ENCODE measurements at places on chromosomes 6 and 20.

DNA sequence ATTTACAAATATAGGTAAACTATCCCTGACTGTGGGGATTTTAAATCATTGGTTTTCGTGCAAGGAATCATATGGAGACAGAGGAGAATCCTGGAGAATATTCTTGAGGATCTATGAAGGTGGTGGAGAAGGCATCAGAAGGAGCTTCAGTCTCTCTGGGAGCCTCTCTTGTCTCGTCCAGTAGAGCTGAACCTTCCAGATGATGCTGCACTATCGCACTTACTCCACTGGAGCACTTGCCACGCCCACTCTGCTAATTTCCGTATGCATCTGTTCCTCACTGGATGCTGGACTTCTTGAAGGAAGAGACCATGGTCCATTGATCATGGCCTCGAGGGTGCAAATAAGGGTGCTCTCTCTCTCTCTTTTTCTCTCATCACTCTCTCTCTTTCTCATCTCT, 36.8 kb downstream of the C6orf118 start:
- no peak overlapping the region for H3K27ac ChIP-seq
- no peak for DNase-seq
- H3K4me1 ChIP-seq: no peaks in the 10 kb centered on the region
- H3K27me3 ChIP-seq: no peaks in the 10 kb centered on the region
- no peaks in the 10 kb centered on the region for H3K36me3 ChIP-seq

- H3K27ac ChIP-seq: peak overlapping the region; percentile 98
- peaks cover 70% of the 10 kb centered on the region for H3K4me1 ChIP-seq
- peak overlapping the region; percentile 94 for H3K4me3 ChIP-seq
- peaks cover 7% of the 10 kb centered on the region for H3K36me3 ChIP-seq
- H3K27me3 ChIP-seq: peaks cover 4% of the 10 kb centered on the region
Observed at GRCh38 chr20:64256282-64256935, 861 bp downstream of the PCMTD2 start.

- DNase-seq: peak; percentile 23
- peaks cover 20% of the 10 kb centered on the region for H3K27me3 ChIP-seq
- H3K27ac ChIP-seq: no peak overlapping the region
- no peak overlapping the region for H3K4me3 ChIP-seq
- no peaks in the 10 kb centered on the region for H3K4me1 ChIP-seq
- H3K36me3 ChIP-seq: no peaks in the 10 kb centered on the region
Observed at GRCh38 chr6:17536586-17536985, 63.5 kb upstream of the FAM8A1 start.

GRCh38 chr6:2718334-2719092, 32.2 kb downstream of the MYLK4 start:
- H3K27me3 ChIP-seq: no peaks in the 10 kb centered on the region
- DNase-seq: no peak
- no peak overlapping the region for H3K4me3 ChIP-seq
- H3K27ac ChIP-seq: no peak overlapping the region
- H3K4me1 ChIP-seq: no peaks in the 10 kb centered on the region

GRCh38 chr20:2873747-2874041, 413 bp downstream of the PTPRA start:
- peak; percentile 58 for DNase-seq
- peak overlapping the region; percentile 83 for H3K27ac ChIP-seq
- H3K36me3 ChIP-seq: peaks cover 16% of the 10 kb centered on the region

GRCh38 chr20:49187330-49187850, 744 bp downstream of the STAU1 start:
- H3K36me3 ChIP-seq: peaks cover 3% of the 10 kb centered on the region
- peak overlapping the region; percentile 94 for H3K4me3 ChIP-seq
- no peaks in the 10 kb centered on the region for H3K27me3 ChIP-seq

DNA sequence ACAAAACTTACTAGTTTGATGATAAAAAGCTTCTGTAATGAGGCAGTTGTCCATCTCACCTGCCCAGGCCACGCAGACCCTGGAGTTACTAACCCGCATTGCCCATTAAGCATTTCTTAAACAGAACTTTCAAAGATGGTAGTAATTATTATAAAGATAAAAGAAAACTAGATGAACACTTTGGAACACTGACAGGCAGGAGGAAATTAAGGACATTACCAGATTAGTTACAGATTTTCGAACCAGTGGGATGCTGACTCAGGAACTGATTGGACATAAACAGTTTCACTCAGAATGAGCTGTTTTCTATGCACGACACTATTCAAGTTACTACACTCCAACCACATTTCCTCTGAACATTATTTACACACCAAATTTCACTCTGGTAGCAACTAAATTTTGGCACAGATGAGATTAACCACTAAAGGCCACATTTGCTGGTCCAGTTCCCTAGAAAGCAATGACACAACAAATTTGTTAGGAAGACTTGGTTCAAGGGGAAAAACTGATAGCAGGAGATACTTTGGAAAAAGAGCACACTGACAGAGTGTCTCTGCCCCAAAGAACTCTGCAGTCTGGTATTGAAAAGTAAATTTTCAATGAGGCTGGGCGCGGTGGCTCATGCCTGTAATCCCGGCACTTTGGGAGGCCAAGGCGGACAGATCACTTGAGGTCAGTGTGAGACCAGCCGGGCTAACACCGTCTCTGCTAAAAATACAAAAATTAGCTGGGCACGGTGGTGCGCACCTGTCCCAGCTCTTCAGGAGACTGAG, 3.0 kb downstream of the ROMO1 start:
- DNase-seq: no peak
- no peak overlapping the region for H3K4me3 ChIP-seq
- H3K27me3 ChIP-seq: no peaks in the 10 kb centered on the region
- H3K4me1 ChIP-seq: peaks cover 22% of the 10 kb centered on the region
- peaks cover 56% of the 10 kb centered on the region for H3K36me3 ChIP-seq

DNA sequence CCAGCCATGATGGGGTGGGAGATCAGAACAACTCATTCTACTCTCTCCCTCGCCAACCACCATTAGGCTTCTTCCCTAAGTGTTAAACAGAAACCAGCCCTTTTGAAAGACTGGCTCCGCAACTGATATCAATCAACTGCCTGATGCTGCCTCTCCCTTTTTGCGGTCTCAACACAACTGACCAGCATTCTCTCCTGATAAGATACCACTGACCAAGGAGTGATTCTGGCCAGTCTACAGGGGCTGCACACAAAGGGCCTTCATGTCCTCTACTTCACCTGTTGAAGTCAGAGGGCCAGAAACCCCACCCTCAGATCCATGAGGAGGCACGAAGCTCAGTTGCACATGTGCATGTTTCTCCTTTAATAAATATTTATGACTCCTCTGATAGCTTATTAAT, 145.1 kb downstream of the CD24 start:
- no peak for DNase-seq
- peaks cover 5% of the 10 kb centered on the region for H3K4me1 ChIP-seq
- no peaks in the 10 kb centered on the region for H3K27me3 ChIP-seq
- no peak overlapping the region for H3K4me3 ChIP-seq

GRCh38 chr6:108565091-108565766, 4.5 kb downstream of the FOXO3 start:
- H3K27ac ChIP-seq: peak overlapping the region; percentile 87
- H3K4me1 ChIP-seq: peaks cover 70% of the 10 kb centered on the region
- peaks cover 27% of the 10 kb centered on the region for H3K36me3 ChIP-seq
- DNase-seq: peak; percentile 72
- H3K27me3 ChIP-seq: peaks cover 8% of the 10 kb centered on the region

DNA sequence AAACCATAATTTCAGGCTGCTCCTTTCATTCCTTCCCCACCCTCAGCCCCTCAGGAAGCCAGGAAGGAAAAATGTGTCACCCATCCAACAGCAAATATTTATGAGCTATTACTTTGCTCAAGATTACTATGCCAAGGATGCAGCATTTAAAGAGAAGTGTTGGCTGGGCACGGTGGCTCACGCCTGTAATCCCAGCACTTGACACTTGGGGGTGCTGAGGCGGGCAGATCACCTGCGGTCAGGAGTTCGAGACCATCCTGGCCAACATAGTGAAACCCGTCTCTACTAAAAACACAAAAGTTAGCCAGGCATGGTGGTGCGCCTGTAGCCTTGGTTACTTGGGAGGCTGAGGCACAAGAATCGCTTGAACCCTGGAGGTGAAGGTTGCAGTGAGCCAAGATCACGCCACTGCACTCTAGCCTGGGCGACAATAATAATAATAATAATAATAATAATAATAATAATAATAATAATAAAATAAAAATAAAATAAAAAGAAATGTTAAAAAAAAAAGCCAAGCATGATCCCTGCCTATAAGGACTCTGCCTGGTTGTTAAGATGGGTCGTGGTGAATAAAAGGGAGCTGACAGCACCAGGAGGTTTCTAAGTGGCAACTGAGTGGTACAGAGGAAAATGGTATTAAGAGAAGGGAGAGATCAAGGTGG, 20.5 kb upstream of the TIAM2 start:
- no peak for DNase-seq
- no peaks in the 10 kb centered on the region for H3K36me3 ChIP-seq
- H3K27ac ChIP-seq: no peak overlapping the region
- no peaks in the 10 kb centered on the region for H3K27me3 ChIP-seq
- H3K4me1 ChIP-seq: no peaks in the 10 kb centered on the region
- no peak overlapping the region for H3K4me3 ChIP-seq

- H3K27me3 ChIP-seq: peaks cover 6% of the 10 kb centered on the region
- H3K4me1 ChIP-seq: peaks cover 47% of the 10 kb centered on the region
- peak overlapping the region; percentile 61 for H3K4me3 ChIP-seq
- no peaks in the 10 kb centered on the region for H3K36me3 ChIP-seq
Observed at GRCh38 chr6:122712093-122712447, 67.4 kb upstream of the FABP7 start.

- no peaks in the 10 kb centered on the region for H3K4me1 ChIP-seq
- DNase-seq: no peak
- no peaks in the 10 kb centered on the region for H3K27me3 ChIP-seq
- no peak overlapping the region for H3K27ac ChIP-seq
- H3K36me3 ChIP-seq: peaks cover 7% of the 10 kb centered on the region
- no peak overlapping the region for H3K4me3 ChIP-seq
Observed at GRCh38 chr6:2714111-2714895, 36.4 kb downstream of the MYLK4 start.

GRCh38 chr6:170480050-170480692, 72.9 kb downstream of the PSMB1 start:
- peaks cover 6% of the 10 kb centered on the region for H3K27me3 ChIP-seq
- no peak overlapping the region for H3K27ac ChIP-seq
- DNase-seq: no peak
- peaks cover 2% of the 10 kb centered on the region for H3K36me3 ChIP-seq

GRCh38 chr6:168367285-168367751, 47.7 kb upstream of the DACT2 start:
- DNase-seq: no peak
- no peaks in the 10 kb centered on the region for H3K36me3 ChIP-seq
- no peak overlapping the region for H3K27ac ChIP-seq
- H3K4me3 ChIP-seq: no peak overlapping the region

GRCh38 chr6:113112086-113112485, 745.1 kb upstream of the MARCKS start:
- no peak overlapping the region for H3K27ac ChIP-seq
- DNase-seq: no peak
- no peaks in the 10 kb centered on the region for H3K4me1 ChIP-seq

- no peaks in the 10 kb centered on the region for H3K27me3 ChIP-seq
- H3K36me3 ChIP-seq: no peaks in the 10 kb centered on the region
- H3K4me3 ChIP-seq: no peak overlapping the region
- H3K4me1 ChIP-seq: no peaks in the 10 kb centered on the region
- H3K27ac ChIP-seq: no peak overlapping the region
Observed at GRCh38 chr6:105429676-105430075, 26.8 kb upstream of the PREP start.

DNA sequence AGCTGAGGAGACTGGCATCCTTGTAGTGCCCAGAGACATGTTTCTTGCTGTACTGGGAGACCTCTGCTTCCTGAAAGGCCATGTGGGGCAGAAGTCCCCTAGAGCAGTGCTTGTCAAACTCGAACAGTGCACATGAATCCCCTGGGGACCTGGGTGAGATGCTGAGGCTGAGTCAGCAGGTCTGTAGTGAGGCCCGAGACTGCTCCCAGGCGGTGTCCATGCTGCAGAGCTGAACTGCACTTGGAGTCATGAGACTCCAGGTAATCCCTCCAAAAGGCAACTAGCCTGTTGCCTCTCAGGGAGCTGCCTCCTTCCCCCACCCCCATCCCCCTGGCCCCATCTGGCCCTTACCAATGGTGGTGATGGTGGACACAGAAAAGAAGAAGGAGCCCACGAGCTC, 3.7 kb downstream of the KCNK17 start:
- peak overlapping the region; percentile 5 for H3K4me3 ChIP-seq
- peaks cover 37% of the 10 kb centered on the region for H3K27me3 ChIP-seq
- H3K36me3 ChIP-seq: no peaks in the 10 kb centered on the region
- H3K27ac ChIP-seq: no peak overlapping the region
- peaks cover 12% of the 10 kb centered on the region for H3K4me1 ChIP-seq

- H3K27ac ChIP-seq: no peak overlapping the region
- H3K4me3 ChIP-seq: no peak overlapping the region
- peaks cover 8% of the 10 kb centered on the region for H3K27me3 ChIP-seq
- no peaks in the 10 kb centered on the region for H3K36me3 ChIP-seq
- no peak for DNase-seq
- no peaks in the 10 kb centered on the region for H3K4me1 ChIP-seq
Observed at GRCh38 chr6:142518126-142518525, 216.3 kb downstream of the ADGRG6 start.

- H3K27ac ChIP-seq: no peak overlapping the region
- H3K4me3 ChIP-seq: no peak overlapping the region
Observed at GRCh38 chr20:35297155-35297554, 4.9 kb upstream of the FAM83C start.

DNA sequence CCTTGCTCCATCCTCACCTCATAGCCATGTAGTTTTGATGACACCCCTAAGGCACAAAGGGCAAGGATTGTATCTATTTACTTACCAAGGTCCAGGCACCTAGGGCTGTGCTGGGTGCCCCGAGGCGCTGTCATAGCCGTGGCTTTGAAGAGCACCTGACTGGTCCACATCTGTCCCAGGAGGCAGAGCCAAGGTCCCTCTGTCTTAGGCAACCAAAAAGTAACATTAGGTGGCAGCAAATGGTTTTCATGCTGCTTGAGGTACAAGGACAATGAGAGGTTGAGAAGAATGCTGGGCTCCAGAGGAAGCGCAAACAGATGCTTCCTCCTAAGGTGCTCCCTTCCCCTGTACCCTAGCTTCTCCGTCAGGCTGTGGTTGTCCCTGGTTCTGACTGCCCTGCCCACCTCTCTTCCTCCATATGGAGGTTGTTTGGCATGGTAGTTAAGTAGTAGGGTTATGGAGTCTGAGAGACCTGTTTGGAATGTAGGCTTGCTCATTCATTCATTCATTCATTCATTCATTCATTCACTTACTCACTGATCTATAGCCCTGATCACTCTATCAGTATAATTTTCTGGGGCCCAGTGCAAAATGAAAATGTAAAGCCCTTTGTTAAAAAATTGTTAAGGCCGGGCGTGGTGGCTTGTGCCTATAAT, 3.0 kb upstream of the UQCC2 start:
- H3K4me1 ChIP-seq: peaks cover 40% of the 10 kb centered on the region
- no peak overlapping the region for H3K27ac ChIP-seq
- DNase-seq: no peak
- H3K4me3 ChIP-seq: no peak overlapping the region
- peaks cover 14% of the 10 kb centered on the region for H3K36me3 ChIP-seq
- no peaks in the 10 kb centered on the region for H3K27me3 ChIP-seq

DNA sequence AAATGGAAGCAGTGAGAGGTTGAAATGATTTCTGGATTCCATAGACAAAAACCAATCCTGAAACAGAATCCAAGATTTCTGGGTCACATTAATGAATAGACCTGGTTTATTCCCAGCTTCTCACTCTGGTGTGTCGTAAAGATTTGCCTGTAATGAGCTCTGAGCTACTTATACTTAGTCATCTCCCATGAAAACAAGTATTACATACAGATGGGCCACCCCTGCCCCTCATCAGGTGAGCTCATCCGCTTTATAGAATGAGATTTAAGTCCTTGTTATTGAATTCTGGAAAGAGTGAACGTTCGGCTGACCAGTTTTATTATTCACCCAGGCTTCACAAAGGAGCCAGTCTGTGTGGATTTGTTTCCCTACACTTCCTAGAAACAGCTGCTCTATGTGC, 47.1 kb upstream of the TMEM181 start:
- no peak for DNase-seq
- no peak overlapping the region for H3K4me3 ChIP-seq
- H3K4me1 ChIP-seq: peaks cover 16% of the 10 kb centered on the region
- H3K27ac ChIP-seq: no peak overlapping the region
- peaks cover 8% of the 10 kb centered on the region for H3K27me3 ChIP-seq

Measured in stimulated activated naive B cell treated with anti-CD40 and anti-IgM and Interleukin-4, amounts not matched to agents 10 μg/mL and 1 μg/mL and 100 μg/mL, for 72 hours (primary cell).